ENCODE measurements at places on chromosomes 12 and 14.

DNA sequence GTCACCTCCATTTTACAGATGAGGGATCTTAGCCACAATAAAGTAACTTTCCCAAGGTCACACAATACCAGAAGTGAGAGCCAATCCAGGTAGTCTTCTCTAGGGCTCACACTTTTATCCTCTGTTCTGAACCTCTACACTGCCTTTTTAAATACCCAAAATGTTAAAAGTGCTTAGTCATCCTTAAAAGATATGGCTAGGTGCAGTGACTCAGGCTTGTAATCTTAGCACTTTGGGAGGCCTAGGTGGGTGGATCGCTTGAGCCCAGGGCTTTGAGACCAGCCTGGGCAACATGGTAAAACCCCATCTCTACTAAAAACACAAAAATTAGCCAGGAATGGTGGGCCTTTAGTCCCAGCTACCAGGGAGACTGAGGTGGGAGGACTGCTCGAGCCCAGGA, 104.1 kb upstream of the PPP4R3A start:
- DNase-seq: peak; percentile 62

DNA sequence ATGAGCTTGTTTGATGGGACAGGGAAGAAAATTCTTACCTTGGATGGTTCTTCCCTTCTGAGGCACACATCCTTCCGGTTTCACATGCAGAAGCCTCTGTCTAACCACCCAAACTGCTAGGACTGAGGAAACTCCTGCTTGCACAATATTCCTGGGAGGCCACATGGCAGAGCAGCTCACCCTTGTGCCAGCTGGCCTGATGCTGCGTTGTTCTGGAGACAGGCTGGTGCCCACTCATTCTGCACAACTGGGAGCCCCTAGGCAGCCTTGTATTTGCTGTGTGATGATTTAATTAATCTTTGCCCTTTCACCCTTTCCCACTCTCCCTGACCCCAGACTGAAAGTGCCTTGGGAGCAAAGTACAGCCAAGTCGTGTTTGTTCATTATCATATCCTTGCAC, 130.8 kb downstream of the RTN1 start:
- no peak for DNase-seq

- no peak for DNase-seq
Measured at GRCh38 chr14:72610831-72611200, 283.1 kb downstream of the DPF3 start.

DNA sequence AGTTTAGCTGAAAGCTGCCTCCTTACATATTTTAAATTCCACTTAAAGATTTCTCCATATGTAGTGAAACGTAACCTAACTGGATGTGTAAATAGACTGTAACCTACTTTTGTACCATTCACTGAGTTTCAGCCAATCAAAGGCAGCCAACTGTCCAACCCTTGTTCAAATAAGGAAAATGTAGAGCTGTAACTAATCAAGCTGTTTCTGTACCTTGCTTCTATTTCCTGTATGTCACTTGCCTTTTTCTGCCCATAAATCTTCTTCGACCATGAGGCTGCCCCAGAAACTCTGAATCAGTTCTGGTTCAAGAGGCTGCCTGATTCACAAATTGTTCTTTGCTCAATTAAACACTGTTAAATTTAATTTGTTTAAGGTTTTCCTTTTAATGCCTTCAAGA, 6.3 kb downstream of the SLC7A8 start:
- peak; percentile 47 for DNase-seq

GRCh38 chr12:26701604-26702215, 131.3 kb downstream of the ITPR2 start:
- DNase-seq: peak; percentile 59

DNA sequence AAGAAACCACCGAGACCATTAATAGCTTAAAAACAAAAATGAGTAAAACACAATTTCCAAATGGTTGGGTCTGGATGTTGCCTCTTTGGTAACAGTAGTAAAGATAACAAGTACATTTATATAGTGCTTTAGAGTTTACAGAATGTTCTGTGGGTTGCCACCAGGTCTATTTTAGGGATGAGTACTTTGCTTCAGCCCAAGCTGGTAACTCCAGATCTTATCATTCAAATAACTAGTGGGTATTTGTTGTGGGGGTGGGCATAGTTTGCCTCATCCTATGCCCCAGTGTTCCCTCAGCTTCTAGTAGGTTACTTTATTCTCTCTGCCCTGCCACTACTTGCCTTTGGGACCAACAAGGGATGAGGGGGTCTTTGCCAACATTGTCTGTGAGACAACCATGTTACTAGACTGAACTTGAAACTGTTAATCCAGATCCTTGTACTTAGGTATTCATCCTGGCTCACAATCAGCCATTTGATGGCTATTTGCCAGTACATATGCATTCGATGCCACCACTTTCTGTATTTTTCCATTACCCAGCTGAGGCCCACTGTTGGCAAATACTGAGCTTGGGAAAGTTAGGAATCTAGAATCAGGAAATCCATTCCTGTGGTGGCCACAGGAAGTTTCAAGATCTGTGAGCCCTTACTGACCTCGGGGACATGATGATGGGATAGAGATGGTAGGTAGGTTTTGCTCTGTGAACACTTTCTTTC, 17.6 kb upstream of the AKAP6 start:
- peak; percentile 34 for DNase-seq

DNA sequence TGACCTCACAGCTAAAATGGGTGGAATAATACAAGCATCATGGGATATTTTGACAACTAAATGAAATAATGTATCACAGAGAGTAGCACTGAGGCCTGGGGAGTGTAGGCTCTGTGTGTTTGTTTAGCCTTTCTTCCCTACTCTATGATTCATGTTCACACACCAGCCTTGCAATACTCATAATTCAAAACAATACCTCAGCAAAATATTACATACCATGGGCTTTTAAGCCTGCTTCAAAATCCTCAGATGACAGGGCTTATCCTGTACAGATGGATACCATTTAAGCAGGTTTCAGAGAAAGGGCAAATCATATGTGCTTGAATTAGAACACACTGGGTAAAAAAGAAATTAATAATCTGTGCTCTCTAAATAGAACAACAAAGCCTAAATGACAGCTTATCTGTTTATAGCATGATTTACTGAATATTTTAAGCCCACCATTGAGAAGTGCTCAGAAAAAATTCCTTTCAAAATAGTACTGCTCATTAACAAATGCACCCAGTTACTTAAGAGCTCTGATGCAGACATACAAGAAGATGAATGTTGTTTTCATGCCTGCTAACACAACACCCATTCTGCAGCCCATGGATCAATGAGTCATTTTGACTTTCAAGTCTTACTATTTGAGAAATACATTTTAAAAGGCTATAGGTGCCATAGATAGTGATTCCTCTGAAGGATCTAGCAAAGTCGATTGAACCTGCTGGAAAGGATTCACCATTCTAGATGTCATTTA, 84.9 kb upstream of the ADAMTS20 start:
- peak; percentile 62 for DNase-seq
